ENCODE measurements at places on chromosomes 5 and 9. TPM values are rescaled to one million over a fixed set of nuclear protein-coding genes. Genes with fewer than 3 reads are reported as not detected.

GRCh38 chr5:168936511-168936910 is 357.3 kb upstream of the PANK3 start:
- no peak overlapping the region for H3K27ac ChIP-seq
- no peaks in the 10 kb centered on the region for H3K27me3 ChIP-seq
- peak; percentile 15 for DNase-seq
- H3K4me1 ChIP-seq, result no peaks in the 10 kb centered on the region

Gene SPINK6
- not detected for total RNA-seq

- no peaks in the 10 kb centered on the region for H3K27me3 ChIP-seq
- H3K4me3 ChIP-seq, result no peak overlapping the region
- H3K4me1 ChIP-seq, result no peaks in the 10 kb centered on the region
- no peak overlapping the region for H3K27ac ChIP-seq
Observed at GRCh38 chr9:18504707-18505106, 30.8 kb downstream of the ADAMTSL1 start.

- H3K27ac ChIP-seq, result peak overlapping the region; percentile 66
- 0 out of 2 replicates have a peak, but pooled peaks cover 3% of the 10 kb centered on the region for H3K36me3 ChIP-seq
- H3K27me3 ChIP-seq, result no peaks in the 10 kb centered on the region
- 0 out of 2 replicates have a peak, but pooled peaks cover 6% of the 10 kb centered on the region for H3K4me1 ChIP-seq
Observed at GRCh38 chr5:34656700-34657273, 659 bp downstream of the RAI14 start.

Gene NTMT1
- 47.8 TPM for total RNA-seq

Gene EEIG1
- total RNA-seq, result 5.0 TPM

Gene IL9
- not detected for total RNA-seq

DNA sequence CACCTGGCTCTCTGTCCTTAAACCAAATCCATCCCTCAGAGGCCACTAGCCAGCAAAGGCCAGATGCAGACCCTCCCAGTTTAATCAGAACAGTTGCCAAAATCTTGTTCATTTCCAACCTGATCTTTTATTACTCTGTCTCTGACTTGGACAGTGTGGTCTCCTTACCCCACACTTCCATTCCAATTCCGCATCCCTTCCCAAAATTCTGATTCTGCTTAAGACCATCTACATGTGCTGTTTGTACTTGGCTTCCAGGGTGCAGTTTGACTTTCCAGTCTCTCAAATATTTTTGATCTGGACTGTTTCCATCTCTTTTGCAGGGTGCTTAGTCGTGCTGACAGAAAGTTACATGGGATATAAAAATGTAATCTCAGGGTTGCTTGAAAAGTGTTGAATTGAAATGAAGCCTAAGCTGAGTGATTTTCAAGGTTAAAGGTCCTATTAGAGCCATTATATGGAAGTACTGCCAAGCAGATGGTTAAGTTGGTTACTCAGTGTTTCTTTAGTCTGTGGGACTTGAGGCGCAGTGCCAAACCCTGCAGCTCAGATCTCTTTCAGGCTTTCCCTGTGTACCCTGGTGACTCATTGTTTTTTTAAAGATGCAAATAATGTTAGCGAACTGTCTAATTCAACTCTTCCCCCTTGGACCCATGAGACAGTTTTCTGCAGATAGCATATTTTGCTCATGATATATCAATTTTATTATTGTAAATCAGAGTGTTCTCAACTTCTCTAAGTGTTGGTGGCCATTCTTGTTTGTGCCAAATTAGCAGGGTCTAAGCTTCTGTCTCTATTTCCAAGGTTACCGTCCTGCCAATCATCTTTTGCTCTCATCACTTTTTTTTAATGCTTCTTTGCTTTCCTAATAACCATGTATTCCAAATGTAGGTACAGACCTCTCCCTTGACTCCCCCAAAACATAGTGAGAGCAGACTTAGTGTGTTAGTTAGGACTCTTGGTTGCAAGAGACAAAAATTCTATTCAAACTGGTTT is 18.2 kb upstream of the DCP2 start:
- no peak overlapping the region for H3K27ac ChIP-seq
- DNase-seq, result peak; percentile 34
- no peak overlapping the region for H3K4me3 ChIP-seq
- no peaks in the 10 kb centered on the region for H3K27me3 ChIP-seq
- peaks cover 19% of the 10 kb centered on the region for H3K4me1 ChIP-seq

Gene SIGMAR1
- 85.3 TPM for total RNA-seq

GRCh38 chr5:27341342-27341741 is 303.0 kb upstream of the CDH9 start:
- no peaks in the 10 kb centered on the region for H3K27me3 ChIP-seq
- H3K4me3 ChIP-seq, result no peak overlapping the region
- H3K27ac ChIP-seq, result no peak overlapping the region
- H3K36me3 ChIP-seq, result no peaks in the 10 kb centered on the region
- no peak for DNase-seq

GRCh38 chr5:66113160-66113559 is 30.9 kb upstream of the SREK1 start:
- no peaks in the 10 kb centered on the region for H3K36me3 ChIP-seq
- no peak overlapping the region for H3K4me3 ChIP-seq
- H3K4me1 ChIP-seq, result no peaks in the 10 kb centered on the region
- H3K27me3 ChIP-seq, result no peaks in the 10 kb centered on the region

GRCh38 chr5:111734013-111734412 is 23.0 kb downstream of the NREP start:
- H3K4me1 ChIP-seq, result peaks cover 44% of the 10 kb centered on the region
- peak; percentile 82 for DNase-seq

DNA sequence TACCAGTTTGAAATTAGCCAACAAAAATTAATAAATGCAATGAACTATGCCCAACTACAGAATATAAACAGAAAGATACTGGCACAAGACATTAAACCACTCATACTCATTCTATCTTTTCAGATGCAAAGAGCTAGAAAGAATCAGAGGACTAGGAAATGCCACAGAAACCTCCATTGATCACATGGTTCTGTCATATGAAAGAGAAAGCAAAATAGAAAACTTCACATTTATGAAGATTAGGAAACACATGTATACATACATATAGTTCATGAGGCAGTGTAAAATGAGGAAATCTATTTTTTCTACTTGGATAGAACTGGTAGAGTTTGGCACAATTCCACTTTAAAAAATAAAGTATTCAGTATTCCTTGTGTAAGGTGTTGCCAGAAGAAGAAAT is 275.1 kb upstream of the PTGER4 start:
- no peak overlapping the region for H3K4me3 ChIP-seq
- H3K4me1 ChIP-seq, result peaks cover 18% of the 10 kb centered on the region
- DNase-seq, result no peak
- no peaks in the 10 kb centered on the region for H3K36me3 ChIP-seq

- no peaks in the 10 kb centered on the region for H3K4me1 ChIP-seq
- H3K36me3 ChIP-seq, result no peaks in the 10 kb centered on the region
- no peak for DNase-seq
Observed at GRCh38 chr5:106014262-106014661, 1656.5 kb downstream of the EFNA5 start.

GRCh38 chr9:19255821-19256220 is 25.3 kb downstream of the DENND4C start:
- no peak overlapping the region for H3K27ac ChIP-seq
- H3K36me3 ChIP-seq, result no peaks in the 10 kb centered on the region
- H3K4me3 ChIP-seq, result no peak overlapping the region

- H3K27me3 ChIP-seq, result no peaks in the 10 kb centered on the region
- H3K4me1 ChIP-seq, result no peaks in the 10 kb centered on the region
- no peak overlapping the region for H3K27ac ChIP-seq
- DNase-seq, result no peak
- H3K36me3 ChIP-seq, result peaks cover 59% of the 10 kb centered on the region
Observed at GRCh38 chr5:179893958-179894895, 13.5 kb downstream of the TBC1D9B start.

- DNase-seq, result peak; percentile 76
- no peaks in the 10 kb centered on the region for H3K27me3 ChIP-seq
- H3K4me3 ChIP-seq, result no peak overlapping the region
- no peak overlapping the region for H3K27ac ChIP-seq
- no peaks in the 10 kb centered on the region for H3K4me1 ChIP-seq
Observed at GRCh38 chr5:55936100-55936693, 58.6 kb downstream of the IL6ST start.

GRCh38 chr5:45847877-45848276 is 151.7 kb upstream of the HCN1 start:
- H3K36me3 ChIP-seq, result no peaks in the 10 kb centered on the region
- H3K27ac ChIP-seq, result no peak overlapping the region
- no peaks in the 10 kb centered on the region for H3K27me3 ChIP-seq
- H3K4me1 ChIP-seq, result no peaks in the 10 kb centered on the region
- no peak for DNase-seq

- H3K4me3 ChIP-seq, result no peak overlapping the region
- no peak for DNase-seq
- no peak overlapping the region for H3K27ac ChIP-seq
Observed at GRCh38 chr5:113190347-113190746, 213.7 kb downstream of the DCP2 start.

- H3K27ac ChIP-seq, result no peak overlapping the region
- no peaks in the 10 kb centered on the region for H3K4me1 ChIP-seq
- H3K36me3 ChIP-seq, result no peaks in the 10 kb centered on the region
- H3K27me3 ChIP-seq, result no peaks in the 10 kb centered on the region
- DNase-seq, result no peak
Observed at GRCh38 chr5:82560561-82560960, 282.4 kb upstream of the RPS23 start.

Gene KIF4B
- total RNA-seq, result 0.02 TPM

DNA sequence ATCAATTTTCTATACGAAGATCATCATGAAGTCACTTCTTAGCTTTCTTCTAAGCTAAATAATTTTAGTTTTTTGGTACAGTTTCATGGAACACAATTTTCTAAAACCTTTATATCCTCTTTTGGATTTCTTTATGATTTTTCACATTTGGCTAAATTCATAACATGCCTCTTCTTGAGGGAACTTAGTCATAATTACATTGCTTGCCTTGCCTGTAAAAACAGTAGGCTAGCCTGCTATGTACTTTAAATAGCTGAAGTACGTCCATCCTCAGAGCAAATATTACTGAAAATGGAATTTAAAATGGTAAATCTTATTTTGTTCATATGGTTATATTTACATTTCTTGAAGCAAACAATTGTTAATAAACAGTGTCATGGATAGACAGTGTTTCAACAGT is 225.0 kb downstream of the VPS13A start:
- no peak overlapping the region for H3K4me3 ChIP-seq
- no peaks in the 10 kb centered on the region for H3K36me3 ChIP-seq
- H3K27ac ChIP-seq, result no peak overlapping the region
- no peaks in the 10 kb centered on the region for H3K27me3 ChIP-seq

Gene BTNL9
- total RNA-seq, result not detected

Gene OMD
- total RNA-seq, result 0.08 TPM

Gene GABRA6
- total RNA-seq, result not detected

- no peaks in the 10 kb centered on the region for H3K36me3 ChIP-seq
- no peak overlapping the region for H3K4me3 ChIP-seq
- H3K27ac ChIP-seq, result no peak overlapping the region
Observed at GRCh38 chr5:169204788-169205400, 96.0 kb downstream of the SLIT3 start.

Gene CDKN2A
- total RNA-seq, result 128 TPM

Gene C9orf153
- 0.55 TPM for total RNA-seq

GRCh38 chr9:132804576-132805295 is 73.3 kb downstream of the AK8 start:
- no peak overlapping the region for H3K27ac ChIP-seq
- peak; percentile 84 for DNase-seq
- no peaks in the 10 kb centered on the region for H3K36me3 ChIP-seq
- H3K4me1 ChIP-seq, result peaks cover 5% of the 10 kb centered on the region
- peaks cover 37% of the 10 kb centered on the region for H3K27me3 ChIP-seq

DNA sequence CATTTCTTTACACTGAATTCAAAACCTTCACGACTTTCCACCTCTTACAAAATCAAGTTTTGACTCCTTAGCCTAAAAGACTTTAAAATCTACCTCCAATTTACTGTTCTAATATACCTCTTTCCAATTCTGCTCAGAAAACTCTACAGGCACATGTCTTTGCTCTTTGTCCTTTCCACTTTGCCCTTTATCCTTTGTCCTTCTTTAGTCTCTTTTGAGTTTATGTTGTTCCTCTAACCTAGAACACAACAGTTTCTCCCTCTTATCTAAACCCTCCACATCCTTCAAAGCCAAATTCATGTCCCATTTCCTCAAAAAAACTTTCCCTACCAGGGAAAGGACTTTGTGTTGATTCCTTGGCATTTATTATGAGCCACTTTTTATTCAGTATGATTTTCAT is 1.4 kb downstream of the CDKL3 start:
- H3K27ac ChIP-seq, result no peak overlapping the region
- no peak overlapping the region for H3K4me3 ChIP-seq

- no peaks in the 10 kb centered on the region for H3K27me3 ChIP-seq
- peak overlapping the region; percentile 1 for H3K4me3 ChIP-seq
- H3K36me3 ChIP-seq, result no peaks in the 10 kb centered on the region
- peak; percentile 58 for DNase-seq
- peak overlapping the region; percentile 84 for H3K27ac ChIP-seq
- peaks cover 49% of the 10 kb centered on the region for H3K4me1 ChIP-seq
Observed at GRCh38 chr5:157592594-157592993, 17.0 kb upstream of the ADAM19 start.

Gene MELK
- 86.3 TPM for total RNA-seq

- DNase-seq, result no peak
- H3K27ac ChIP-seq, result no peak overlapping the region
- H3K36me3 ChIP-seq, result no peaks in the 10 kb centered on the region
- no peaks in the 10 kb centered on the region for H3K4me1 ChIP-seq
Observed at GRCh38 chr5:71899865-71900342, 180.8 kb downstream of the CARTPT start.

Gene PGGT1B
- 20.1 TPM for total RNA-seq

Gene LMNB1
- 259 TPM for total RNA-seq

Gene CCL27
- total RNA-seq, result 0.76 TPM

DNA sequence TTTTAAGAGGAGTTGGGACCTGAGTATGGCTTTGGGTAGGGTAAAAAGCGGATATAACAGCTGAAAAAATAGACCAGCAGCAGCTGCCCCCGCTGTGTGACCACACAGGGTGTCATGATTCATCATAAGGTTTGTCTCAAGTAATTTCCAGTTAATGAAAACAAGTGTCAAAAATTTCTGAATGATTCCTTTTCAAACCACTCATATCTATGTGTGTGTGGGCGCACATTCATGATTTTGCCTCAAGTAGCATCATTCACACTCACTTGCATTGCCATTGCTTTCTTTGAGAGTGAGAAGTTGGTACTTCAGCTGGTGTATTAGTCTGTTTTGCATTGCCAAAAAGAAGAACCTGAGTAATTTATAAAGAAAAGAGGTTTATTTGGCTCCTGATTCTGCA is 12.1 kb upstream of the TNFAIP8 start:
- no peak overlapping the region for H3K4me3 ChIP-seq
- no peaks in the 10 kb centered on the region for H3K36me3 ChIP-seq
- H3K27me3 ChIP-seq, result no peaks in the 10 kb centered on the region
- DNase-seq, result peak; percentile 87
- H3K27ac ChIP-seq, result peak overlapping the region; percentile 83
- peaks cover 40% of the 10 kb centered on the region for H3K4me1 ChIP-seq

DNA sequence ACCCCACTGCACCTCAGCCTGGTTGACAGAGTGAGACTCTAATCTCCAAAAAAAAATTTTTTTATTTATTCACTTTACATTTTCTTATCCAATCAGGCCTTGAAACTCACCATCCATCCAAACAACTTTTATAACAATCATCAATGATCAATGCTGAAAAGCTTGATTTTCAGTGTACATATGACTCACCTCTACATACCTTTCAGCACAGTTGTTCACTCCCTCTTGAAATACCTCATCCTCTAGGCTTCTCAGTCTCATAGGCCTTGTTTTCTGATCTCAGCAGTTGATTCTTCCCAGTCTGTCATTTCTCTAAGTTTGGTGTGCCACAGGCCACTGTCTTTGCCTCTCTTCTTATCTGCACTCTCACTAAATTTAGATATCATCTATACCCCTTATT is 36.2 kb downstream of the GRIN3A start:
- no peaks in the 10 kb centered on the region for H3K36me3 ChIP-seq
- no peak overlapping the region for H3K4me3 ChIP-seq
- no peaks in the 10 kb centered on the region for H3K4me1 ChIP-seq
- DNase-seq, result no peak
- no peaks in the 10 kb centered on the region for H3K27me3 ChIP-seq
- H3K27ac ChIP-seq, result no peak overlapping the region
